Gastroesophageal sphincter (tissue), 4 donors: ENCODE measurements at places on chromosomes 4 and X. TPM values are rescaled to one million over a fixed set of nuclear protein-coding genes. Genes with fewer than 3 reads are reported as not detected.

Gene TMEM255A
- 0.16 TPM for total RNA-seq

Gene SRPX
- total RNA-seq = 26.6 TPM

Gene RAB40AL
- 0.62 TPM for total RNA-seq

DNA sequence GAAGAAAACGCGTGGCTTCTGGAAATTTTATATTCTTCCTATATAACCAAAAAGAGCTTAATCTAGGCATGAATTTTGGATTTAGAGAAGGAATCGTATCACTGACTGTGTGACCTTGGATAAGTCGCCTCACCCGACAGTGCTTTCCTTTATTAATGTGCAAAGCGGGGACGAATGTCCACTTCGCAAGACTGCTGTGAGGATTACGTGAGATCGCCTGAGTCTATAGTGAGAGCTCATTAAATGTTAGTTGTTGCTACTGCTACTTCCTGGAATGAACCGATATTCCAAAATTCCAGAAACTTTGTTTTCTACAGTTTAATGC, 448 bp upstream of the TBC1D8B start:
- ATAC-seq = peak; percentile 35

DNA sequence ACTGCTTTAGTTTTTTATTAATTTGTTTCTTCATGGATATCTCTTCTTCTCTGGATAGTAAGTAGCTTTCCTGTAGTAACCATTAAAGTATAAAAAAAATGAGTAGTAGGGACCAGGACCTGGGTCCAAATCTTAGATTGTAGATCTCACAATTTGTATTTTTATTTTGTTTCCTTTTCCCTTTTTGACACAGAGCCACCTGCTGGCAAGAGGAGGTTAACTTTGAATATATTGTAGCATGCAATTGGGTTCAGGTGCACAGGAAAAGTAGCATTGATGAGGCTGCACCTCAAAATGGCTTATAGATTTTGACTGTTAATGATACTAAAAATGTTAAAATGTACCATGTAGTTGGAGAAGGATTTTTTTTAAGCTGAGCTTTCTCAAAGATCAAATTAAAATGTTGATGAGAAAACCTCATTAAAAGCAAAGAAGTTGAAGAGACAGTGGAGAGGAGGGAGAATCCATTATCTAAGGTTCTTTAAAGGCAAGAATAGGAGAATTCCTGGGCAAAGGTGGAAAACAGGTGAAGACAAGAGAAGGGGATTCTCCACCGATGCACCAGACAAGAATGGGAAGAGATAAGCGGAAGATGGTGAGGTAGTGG, 48.3 kb upstream of the HPGDS start:
- no peak for ATAC-seq

- no peak for ATAC-seq
Observed at GRCh38 chr4:73855406-73855805, 2.3 kb downstream of the PF4V1 start.

DNA sequence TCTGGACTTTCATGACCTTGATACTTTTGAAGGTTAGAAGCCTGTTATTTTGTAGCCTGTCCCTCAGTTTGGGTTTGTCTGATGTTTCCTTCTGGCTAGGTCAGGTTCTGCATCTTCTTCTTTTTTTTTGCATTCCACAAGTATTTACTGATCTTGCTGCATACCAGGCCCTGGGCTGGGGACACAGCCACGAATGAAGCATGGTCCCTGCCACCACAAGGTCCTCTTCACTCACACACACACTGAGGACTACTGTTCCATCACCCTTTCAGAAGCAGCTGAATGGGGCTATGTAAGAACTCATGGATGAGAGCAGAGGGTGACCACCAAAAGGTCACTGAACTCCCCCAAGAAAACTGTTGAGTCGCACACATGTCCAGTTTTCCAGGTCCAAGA, 39.2 kb downstream of the USP11 start:
- no peak for ATAC-seq

DNA sequence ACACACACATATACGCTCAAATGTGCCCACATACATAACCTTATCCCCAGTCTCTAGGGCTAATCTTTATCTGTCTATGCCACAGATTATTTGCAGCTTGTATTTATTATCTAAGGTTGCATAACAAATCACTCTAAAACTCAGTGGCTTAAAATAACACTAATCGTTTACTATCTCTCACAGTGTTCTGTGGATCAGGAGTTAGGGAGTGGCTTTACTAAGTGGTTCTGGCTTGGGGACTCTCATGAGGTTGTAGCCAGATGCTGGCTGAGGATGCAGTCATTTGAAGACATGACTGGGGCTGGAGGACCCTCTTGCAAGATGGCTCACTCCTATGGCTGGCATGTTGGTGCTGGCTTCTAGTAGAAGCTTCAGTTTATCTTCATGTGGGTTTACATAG, 68.5 kb upstream of the LNX1 start:
- no peak for ATAC-seq
